SK-N-SH (cell line): ENCODE measurements at places on chromosomes 12 and 14. TPM values are rescaled to one million over a fixed set of nuclear protein-coding genes. Genes with fewer than 3 reads are reported as not detected.

DNA sequence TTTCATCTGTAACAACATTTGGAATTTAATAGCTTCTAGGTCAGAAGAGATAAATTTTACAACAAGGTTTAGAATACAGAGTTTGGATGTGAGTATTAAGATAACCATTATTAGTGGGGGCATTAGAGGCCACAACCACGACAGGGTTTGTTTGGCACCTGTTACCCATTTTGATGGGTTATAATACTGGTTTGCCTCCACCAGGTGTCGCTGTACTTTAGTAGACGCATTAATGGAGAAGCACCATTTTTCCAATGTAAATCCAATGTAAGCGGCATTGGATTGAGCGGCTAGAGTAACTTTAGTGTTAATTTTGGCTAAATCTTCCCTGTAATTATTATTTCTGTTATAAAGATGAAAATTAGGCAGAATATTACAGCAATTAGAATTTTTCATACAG is 136.2 kb downstream of the SLCO1B3 start:
- peak; percentile 5 for DNase-seq

GRCh38 chr12:67661311-67662021 is 12.9 kb downstream of the DYRK2 start:
- DNase-seq: peak; percentile 47

- no peak for DNase-seq
These were observed 28.3 kb upstream of the ETFBKMT start for GRCh38 chr12:31631023-31631724.

IFNG-AS1 gene
- not detected in 2 replicates for polyA plus RNA-seq
